ENCODE measurements at places on chromosomes 12 and 14.

GRCh38 chr14:102500158-102500662 lies 9.4 kb downstream of the ANKRD9 start:
- DNase-seq = no peak
- peak overlapping the region; percentile 70 for H3K27ac ChIP-seq
- H3K27me3 ChIP-seq = no peaks in the 10 kb centered on the region
- no peak overlapping the region for H3K4me3 ChIP-seq

DNA sequence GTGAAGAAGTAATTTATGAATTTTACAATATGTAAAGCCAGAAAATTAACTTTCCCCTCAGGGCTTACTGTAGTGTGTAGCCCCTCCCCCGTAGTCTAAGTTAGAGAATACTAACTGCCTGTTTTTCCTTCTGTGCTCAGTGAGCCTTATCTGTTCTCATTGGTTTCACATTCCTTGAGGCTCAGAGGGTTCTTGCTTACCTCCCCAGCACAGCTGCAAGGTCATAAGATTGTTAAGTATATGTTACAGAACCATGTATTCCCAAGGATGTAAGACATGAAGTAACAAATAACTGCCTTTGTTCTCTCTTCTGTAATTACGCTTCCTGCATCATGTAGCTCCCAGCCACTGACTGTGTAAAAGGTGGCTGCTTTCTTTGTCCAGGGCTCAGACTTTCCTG lies 1351.1 kb downstream of the TMEM121 start:
- no peaks in the 10 kb centered on the region for H3K36me3 ChIP-seq
- peaks cover 54% of the 10 kb centered on the region for H3K4me1 ChIP-seq
- H3K27me3 ChIP-seq = no peaks in the 10 kb centered on the region
- peak overlapping the region; percentile 84 for H3K27ac ChIP-seq
- DNase-seq = peak; percentile 62
- no peak overlapping the region for H3K4me3 ChIP-seq

DNA sequence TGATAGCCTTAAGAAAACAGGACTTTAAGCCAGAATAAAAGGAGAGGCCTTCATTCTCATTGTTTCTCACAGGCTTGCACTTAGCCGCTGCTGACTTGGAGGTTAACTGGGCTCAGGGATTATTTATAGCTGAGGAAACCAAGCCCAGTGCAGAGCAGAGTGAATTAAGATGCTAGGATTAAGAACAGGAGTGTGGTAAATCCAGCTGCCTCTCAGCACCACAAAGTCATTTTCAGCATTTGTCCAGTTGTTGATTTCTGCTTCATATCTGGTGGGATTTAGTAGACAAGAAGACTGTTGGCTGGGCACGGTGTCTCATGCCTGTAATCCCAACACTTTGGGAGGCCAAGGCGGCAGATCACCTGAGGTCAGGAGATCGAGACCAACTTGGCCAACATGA lies 14.3 kb upstream of the KRT73 start:
- H3K4me3 ChIP-seq = no peak overlapping the region
- H3K27ac ChIP-seq = no peak overlapping the region
- DNase-seq = no peak
- H3K4me1 ChIP-seq = peaks cover 23% of the 10 kb centered on the region
- H3K27me3 ChIP-seq = no peaks in the 10 kb centered on the region

DNA sequence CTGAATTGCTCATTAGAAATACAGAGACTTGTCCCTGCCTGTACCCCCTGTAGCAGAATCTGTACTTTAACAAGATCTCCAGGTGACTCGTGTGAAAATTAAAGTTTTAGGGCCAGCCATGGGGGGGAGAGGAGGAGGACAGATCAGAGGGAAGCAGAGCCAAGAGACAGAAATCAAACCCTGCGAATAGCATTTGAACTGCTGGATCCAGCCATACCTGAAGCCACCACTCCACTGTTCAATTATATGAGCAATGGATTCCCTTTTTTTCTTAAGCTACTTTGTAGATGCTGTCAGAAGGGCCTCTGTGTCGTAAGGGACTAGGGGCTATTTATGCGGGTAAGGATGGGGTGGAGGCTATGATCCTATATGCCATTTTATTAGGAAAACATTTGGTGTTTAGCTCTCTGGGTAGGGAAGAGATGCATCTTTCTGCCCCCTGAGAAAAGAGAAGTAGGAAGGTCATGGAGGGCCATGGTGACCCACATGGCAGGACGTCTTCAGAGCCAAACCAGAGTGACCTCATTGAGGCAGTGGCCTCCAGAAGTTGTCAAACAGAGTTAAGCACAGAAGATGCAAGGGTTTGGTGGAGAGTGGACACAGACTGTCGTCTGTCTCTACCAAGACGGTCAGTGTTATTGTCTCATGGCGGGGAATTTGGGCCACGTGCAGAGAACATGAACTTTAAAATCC lies 203.9 kb downstream of the PHETA1 start:
- H3K27ac ChIP-seq = no peak overlapping the region
- no peak overlapping the region for H3K4me3 ChIP-seq
- H3K36me3 ChIP-seq = no peaks in the 10 kb centered on the region
- H3K4me1 ChIP-seq = no peaks in the 10 kb centered on the region

DNA sequence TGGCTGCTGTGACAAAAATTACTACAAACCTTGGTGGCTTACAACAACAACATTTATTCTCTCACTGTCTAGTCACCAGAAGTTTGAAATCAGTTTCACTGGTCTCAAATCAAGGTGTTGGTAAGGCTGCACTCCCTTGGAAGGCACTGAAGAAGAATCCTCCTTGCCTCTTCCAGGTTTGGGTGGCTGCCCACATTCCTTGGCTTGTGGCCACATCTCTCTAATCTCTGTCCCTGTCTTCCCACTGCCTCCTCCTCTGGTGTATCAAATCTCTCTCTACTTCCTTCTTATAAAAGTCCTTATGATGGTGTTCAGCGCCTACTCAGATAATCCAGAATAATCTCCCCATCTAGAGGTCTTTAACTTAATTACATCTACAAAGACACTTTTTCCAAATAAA lies 31.0 kb downstream of the PLCZ1 start:
- no peaks in the 10 kb centered on the region for H3K36me3 ChIP-seq
- H3K4me1 ChIP-seq = no peaks in the 10 kb centered on the region
- no peak overlapping the region for H3K27ac ChIP-seq
- no peak overlapping the region for H3K4me3 ChIP-seq
- H3K27me3 ChIP-seq = no peaks in the 10 kb centered on the region
- no peak for DNase-seq

- H3K27ac ChIP-seq = no peak overlapping the region
- no peaks in the 10 kb centered on the region for H3K27me3 ChIP-seq
- no peaks in the 10 kb centered on the region for H3K36me3 ChIP-seq
- no peak overlapping the region for H3K4me3 ChIP-seq
- peaks cover 27% of the 10 kb centered on the region for H3K4me1 ChIP-seq
Measured at GRCh38 chr12:25387732-25388050, 137.0 kb upstream of the KRAS start.

DNA sequence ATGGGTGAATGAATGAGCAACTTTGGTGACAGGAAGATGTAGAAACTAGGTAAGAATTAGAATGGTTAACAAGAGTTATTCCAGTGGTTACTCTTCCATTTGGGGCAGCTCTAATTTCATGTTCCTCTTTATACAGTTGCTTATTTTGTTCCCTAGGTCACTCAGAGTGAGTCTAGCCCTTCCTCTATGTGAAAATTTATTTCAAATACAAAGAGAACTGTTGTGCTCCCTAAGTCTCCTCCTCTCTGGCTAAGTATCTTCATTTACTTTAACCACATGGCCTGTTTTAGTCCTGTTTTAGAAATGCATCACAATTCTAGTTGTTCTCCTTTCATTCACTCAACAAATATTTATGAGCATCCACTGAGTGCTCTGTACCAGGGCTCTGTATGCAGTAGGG lies 51.1 kb upstream of the HIF1A start:
- no peaks in the 10 kb centered on the region for H3K4me1 ChIP-seq
- H3K27ac ChIP-seq = no peak overlapping the region
- DNase-seq = no peak
- H3K4me3 ChIP-seq = no peak overlapping the region
- H3K36me3 ChIP-seq = no peaks in the 10 kb centered on the region

- H3K27ac ChIP-seq = no peak overlapping the region
- DNase-seq = no peak
- no peaks in the 10 kb centered on the region for H3K27me3 ChIP-seq
- no peak overlapping the region for H3K4me3 ChIP-seq
Measured at GRCh38 chr12:80156306-80156705, 57.0 kb downstream of the OTOGL start.

DNA sequence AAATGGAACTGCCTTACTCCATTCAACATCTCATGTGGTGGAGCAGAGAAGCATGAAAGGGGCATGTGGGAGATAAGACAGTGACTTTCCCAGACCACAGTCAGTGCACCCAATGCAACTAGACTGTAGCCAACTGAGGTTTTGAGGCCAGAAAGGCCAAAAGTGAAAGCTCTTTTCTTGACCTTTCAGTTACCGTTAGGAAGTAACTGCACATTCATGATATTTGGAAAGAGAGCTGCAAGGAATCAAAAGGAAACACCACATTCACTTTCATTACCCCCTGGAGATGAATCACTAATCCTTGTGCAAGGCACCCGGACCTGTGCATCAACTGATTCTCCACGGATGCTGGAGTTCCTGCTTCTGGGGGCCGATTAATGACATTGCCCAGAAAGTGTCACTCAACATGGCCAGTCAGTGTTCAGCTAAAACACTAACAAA lies 72.9 kb upstream of the ELK3 start:
- DNase-seq = no peak
- H3K27me3 ChIP-seq = no peaks in the 10 kb centered on the region
- no peak overlapping the region for H3K27ac ChIP-seq
- peaks cover 20% of the 10 kb centered on the region for H3K4me1 ChIP-seq

DNA sequence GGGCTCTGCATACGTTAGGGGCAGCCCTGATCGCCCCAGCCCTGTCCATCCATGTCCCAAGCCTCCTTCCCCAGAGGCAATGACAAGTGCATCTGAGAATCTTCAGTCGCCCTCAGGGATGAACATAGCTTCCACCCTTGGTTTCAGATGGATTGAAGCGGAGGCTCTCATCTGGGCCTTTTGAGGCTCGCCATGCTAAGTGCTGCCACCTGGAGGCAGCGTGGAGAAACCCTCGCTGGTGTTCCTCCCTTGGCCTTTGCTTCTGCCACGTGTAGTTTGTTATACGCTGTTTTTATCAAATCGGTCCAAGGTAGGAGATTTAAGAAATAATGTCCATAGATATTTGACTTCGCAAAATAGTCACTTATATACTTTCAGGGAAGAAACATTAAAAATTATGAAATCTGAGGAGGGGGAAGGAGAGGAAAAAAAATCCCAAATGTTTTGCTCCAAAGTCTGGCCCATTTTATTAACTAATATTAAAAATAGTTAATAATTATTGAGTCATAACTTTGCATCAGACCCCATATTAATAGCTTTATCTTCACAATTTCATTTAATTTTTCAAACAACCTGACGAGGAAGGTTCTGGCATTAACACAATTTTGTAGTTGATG lies 28.8 kb upstream of the LRRC10 start:
- DNase-seq = peak; percentile 11
- H3K4me3 ChIP-seq = no peak overlapping the region
- no peak overlapping the region for H3K27ac ChIP-seq
- no peaks in the 10 kb centered on the region for H3K27me3 ChIP-seq
- no peaks in the 10 kb centered on the region for H3K4me1 ChIP-seq

DNA sequence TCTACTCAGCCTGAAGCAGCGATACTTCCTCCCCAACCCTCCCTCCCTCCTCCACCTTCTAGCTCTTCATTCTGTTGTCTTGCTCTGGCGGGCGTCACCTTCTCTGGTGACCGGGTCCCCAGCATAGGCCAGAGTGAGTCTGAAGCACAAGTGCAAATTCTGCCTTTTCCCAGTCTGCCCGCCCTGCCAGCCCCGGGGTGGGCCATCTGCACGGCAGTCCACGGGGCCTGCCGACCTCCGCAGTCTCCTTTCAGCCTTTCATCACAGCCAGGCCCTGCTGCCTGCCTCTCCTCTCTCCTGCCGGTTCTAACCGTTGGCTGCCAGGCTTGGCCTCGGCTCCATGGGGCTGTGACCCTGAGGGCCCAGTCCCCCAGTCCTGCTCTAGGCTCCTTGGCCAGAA lies 58.7 kb downstream of the TESC start:
- no peak overlapping the region for H3K27ac ChIP-seq
- no peak for DNase-seq
- H3K36me3 ChIP-seq = no peaks in the 10 kb centered on the region
- peaks cover 18% of the 10 kb centered on the region for H3K4me1 ChIP-seq
- H3K27me3 ChIP-seq = peaks cover 2% of the 10 kb centered on the region

DNA sequence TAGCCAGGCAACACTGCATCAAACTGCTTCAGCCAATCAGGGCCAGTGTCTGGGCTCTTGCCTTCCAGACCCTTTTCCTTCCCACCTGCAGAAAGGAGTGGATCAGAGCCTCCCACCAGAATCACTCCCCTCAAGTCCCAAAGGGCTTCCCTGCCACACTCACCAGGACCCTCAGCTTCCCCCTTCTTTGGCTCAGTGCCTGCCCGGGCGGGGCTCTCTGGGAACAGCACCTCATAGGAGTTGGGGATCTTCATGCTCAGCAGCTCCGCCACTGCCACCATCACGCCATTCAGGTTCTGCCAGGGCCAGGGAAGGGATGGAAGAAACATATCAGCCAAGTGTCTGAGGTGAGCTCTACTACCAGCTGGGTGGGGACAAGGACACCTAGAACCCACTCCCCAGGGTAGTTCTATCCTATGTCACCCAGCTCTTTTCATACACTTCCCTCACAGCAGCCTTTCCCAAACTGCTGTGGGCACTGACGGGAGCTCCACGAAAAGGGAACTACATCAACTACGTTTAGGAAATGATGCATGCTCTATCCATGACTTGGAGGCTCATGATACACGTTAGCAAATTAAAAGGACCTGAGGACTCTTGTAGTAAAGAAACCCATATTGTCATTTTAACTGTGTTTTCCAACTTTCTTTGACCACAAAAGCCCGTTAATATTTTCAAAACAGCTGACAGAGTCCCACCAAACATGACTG lies 9.4 kb upstream of the PRKAG1 start:
- no peaks in the 10 kb centered on the region for H3K4me1 ChIP-seq
- H3K36me3 ChIP-seq = peaks cover 99% of the 10 kb centered on the region
- DNase-seq = no peak
- H3K27ac ChIP-seq = no peak overlapping the region
- no peak overlapping the region for H3K4me3 ChIP-seq

GRCh38 chr12:42196723-42197603 lies 41.1 kb downstream of the YAF2 start:
- DNase-seq = no peak
- no peaks in the 10 kb centered on the region for H3K4me1 ChIP-seq
- no peaks in the 10 kb centered on the region for H3K27me3 ChIP-seq
- H3K36me3 ChIP-seq = peaks cover 9% of the 10 kb centered on the region

DNA sequence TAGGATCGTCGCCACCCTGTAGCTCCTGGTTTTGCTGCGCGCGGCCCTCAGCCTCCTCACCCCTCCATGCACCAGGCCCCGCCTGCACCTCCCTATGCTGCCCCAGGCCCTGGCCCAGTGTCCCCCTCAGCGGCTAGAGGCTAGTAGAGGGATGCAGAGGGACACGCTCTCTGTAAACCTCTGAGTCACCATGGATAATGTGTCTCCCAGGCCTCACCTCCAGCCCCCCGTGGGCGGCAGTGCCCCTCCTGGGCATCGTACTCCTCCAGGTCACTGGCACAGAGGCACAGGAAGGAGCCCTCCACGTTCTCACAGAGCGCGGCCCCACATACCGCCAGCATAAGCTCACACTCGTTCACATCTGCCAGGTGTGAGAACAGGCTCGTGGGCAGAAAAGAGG lies 12.3 kb downstream of the ISCA2 start:
- no peaks in the 10 kb centered on the region for H3K4me1 ChIP-seq
- H3K4me3 ChIP-seq = no peak overlapping the region
- H3K27me3 ChIP-seq = peaks cover 2% of the 10 kb centered on the region
- H3K27ac ChIP-seq = no peak overlapping the region
- DNase-seq = no peak
